ENCODE measurements at places on chromosomes 11 and 22. TPM values are rescaled to one million over a fixed set of nuclear protein-coding genes. Genes with fewer than 3 reads are reported as not detected.

ABCG4 gene
- total RNA-seq, result 0.05 TPM

PHF21B gene
- not detected for total RNA-seq

HEPHL1 gene
- total RNA-seq, result not detected

DNA sequence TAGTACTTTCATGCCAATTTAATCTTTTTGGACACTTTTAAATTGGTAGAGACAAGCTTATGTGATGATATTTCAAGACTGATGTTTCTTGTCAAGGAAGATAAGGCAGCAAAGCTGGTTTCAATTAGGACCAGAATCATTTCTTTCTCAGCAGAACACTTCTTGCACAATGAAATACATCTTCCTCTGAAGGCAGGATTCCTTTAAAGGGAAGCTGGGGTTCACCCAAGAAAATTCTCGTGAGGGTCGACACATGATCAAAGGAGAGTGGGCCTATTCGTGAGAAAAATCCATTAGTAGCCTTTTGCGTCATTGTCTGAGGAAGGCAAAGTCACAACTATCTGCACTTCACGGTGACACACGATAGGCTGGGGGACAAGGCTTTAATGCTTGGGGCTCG lies 17.6 kb downstream of the TTC12 start:
- H3K27me3 ChIP-seq, result no peaks in the 10 kb centered on the region
- no peak overlapping the region for H3K27ac ChIP-seq
- no peaks in the 10 kb centered on the region for H3K4me1 ChIP-seq
- no peak overlapping the region for H3K4me3 ChIP-seq

DNA sequence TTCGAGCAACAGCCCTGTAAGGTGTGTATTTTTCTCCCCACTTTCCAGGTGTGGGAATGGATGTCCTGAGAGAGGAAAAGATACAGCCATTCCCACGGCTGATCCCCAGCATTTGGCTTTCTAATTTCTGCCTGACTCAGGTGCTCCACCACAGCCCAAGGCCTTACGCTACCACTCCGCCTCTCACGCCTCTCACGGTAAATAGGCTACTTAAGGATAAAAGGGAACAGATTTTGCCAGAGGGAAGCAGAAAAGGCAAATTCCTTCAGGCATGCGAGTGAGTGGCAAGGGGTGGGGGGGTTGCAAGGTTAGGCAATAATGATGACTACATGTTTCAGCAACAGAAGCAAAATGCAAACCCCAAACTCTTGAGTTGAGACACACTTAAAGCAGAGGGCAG lies 9.2 kb downstream of the PVALB start:
- no peak overlapping the region for H3K27ac ChIP-seq
- no peaks in the 10 kb centered on the region for H3K27me3 ChIP-seq
- no peak overlapping the region for H3K4me3 ChIP-seq
- no peaks in the 10 kb centered on the region for H3K36me3 ChIP-seq
- DNase-seq, result no peak
- no peaks in the 10 kb centered on the region for H3K4me1 ChIP-seq

DNA sequence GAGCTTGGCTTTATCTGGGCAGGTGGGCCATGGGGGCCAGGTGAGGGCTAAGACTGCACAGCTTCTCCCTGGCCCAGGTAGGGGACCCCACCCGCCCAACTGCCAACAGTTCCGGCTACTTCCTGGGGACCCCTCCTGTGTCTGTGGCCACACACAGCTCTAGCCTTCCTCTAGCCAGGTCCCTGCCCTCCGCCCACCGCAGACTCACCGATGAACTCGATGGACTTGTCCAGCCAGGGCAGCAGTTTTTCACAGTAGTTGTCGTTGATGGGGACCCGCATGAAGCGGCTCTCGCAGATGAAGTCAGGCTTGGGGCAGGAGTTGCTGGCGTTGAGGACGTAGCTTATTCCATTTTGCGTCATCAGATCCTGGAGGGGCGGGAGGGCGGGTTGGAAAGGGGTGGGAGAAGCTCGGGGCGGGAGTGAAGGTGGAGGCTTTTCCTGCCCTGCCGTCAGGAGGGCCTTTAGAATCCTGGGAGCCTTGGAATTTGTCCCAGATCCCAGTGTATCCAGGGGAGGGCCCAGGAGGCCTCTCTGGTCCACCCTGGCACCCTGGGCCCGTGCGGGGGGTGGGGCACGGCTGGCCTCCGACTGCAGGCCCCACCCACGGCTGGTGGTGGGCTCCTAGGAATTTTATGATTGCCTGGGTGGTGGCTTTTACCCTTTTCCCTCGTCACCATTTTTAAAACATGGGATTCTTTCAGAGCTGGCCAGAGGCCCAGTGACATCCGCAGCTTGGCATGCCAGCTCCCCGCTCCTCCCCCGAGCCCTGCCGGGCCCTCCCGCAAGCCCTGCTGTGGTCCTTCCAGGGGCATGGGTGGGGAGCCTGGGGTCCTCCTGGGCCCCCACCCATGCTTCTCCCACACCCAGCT lies 13.9 kb downstream of the DUSP8 start:
- H3K4me3 ChIP-seq, result no peak overlapping the region
- peaks cover 23% of the 10 kb centered on the region for H3K4me1 ChIP-seq
- H3K27ac ChIP-seq, result no peak overlapping the region
- no peaks in the 10 kb centered on the region for H3K36me3 ChIP-seq
- DNase-seq, result no peak

Data from liver (tissue), 10 donors.